Activated CD8-positive, alpha-beta memory T cell treated with anti-CD3 and anti-CD28 coated beads, Interleukin-2, amount 10 ng/mL, durations not matched to agents 7 days and 5 days (primary cell): ENCODE measurements at places on chromosomes 1 and 21. TPM values are rescaled to one million over a fixed set of nuclear protein-coding genes. Genes with fewer than 3 reads are reported as not detected.

- H3K4me1 ChIP-seq, result peaks cover 5% of the 10 kb centered on the region
- no peak for DNase-seq
- H3K36me3 ChIP-seq, result no peaks in the 10 kb centered on the region
- peaks cover 66% of the 10 kb centered on the region for H3K27me3 ChIP-seq
- no peak overlapping the region for H3K4me3 ChIP-seq
Observed at GRCh38 chr1:202213361-202214088, 19.9 kb downstream of the LGR6 start.

- peaks cover 14% of the 10 kb centered on the region for H3K4me1 ChIP-seq
- H3K27me3 ChIP-seq, result no peaks in the 10 kb centered on the region
- no peak for DNase-seq
- H3K27ac ChIP-seq, result no peak overlapping the region
- no peaks in the 10 kb centered on the region for H3K36me3 ChIP-seq
Observed at GRCh38 chr1:171418546-171418945, 66.8 kb upstream of the PRRC2C start.

DNA sequence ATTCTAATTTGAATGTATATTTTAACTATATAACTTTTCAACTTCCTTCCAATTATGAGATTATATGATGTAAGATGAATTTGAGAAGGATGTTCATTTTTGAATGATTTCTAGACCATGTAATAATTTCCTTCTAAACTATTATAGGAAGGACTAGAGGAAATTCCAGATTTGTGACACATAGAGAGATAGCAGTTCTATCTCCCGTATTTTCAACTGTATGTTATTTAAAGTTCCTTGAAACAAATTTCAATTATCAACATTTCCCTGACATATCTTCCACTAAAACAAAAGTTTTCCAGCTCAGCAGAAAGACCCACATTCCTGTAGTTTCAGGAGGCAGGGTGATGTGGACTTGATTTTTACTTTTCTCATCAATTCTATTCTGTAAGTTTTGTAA is 396.7 kb upstream of the C1orf87 start:
- H3K27me3 ChIP-seq, result no peaks in the 10 kb centered on the region
- no peaks in the 10 kb centered on the region for H3K4me1 ChIP-seq
- no peak overlapping the region for H3K27ac ChIP-seq
- no peak overlapping the region for H3K4me3 ChIP-seq
- no peaks in the 10 kb centered on the region for H3K36me3 ChIP-seq

DNA sequence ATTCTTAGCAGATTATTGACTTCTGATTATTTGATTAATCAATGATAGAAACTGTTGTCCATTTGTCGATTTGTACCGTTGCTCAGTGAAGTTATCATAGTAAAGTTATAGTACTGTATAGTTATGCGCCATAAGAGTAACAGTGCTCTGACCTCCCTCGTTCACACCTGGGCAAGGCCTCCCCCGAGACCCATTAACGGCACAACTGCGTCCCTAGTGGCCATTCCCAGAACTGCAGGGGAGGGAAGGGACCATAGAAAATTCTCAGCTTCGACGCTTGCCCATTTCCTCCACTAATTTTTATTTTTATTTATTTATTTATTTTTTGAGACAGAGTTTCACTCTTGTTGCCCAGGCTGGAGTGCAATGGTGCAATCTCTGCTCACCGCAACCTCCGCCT is 334.4 kb downstream of the DSCAM start:
- no peak overlapping the region for H3K4me3 ChIP-seq
- H3K27me3 ChIP-seq, result no peaks in the 10 kb centered on the region
- H3K36me3 ChIP-seq, result no peaks in the 10 kb centered on the region
- H3K4me1 ChIP-seq, result no peaks in the 10 kb centered on the region

GRCh38 chr1:232150770-232151548 is 479.0 kb downstream of the SIPA1L2 start:
- H3K4me3 ChIP-seq, result no peak overlapping the region
- H3K27me3 ChIP-seq, result peaks cover 9% of the 10 kb centered on the region
- no peak for DNase-seq
- no peak overlapping the region for H3K27ac ChIP-seq
- H3K36me3 ChIP-seq, result no peaks in the 10 kb centered on the region
- H3K4me1 ChIP-seq, result no peaks in the 10 kb centered on the region

GRCh38 chr1:201560328-201561194 is 21.6 kb downstream of the NAV1 start:
- no peaks in the 10 kb centered on the region for H3K36me3 ChIP-seq
- peaks cover 3% of the 10 kb centered on the region for H3K4me1 ChIP-seq
- H3K4me3 ChIP-seq, result no peak overlapping the region
- no peak overlapping the region for H3K27ac ChIP-seq
- no peaks in the 10 kb centered on the region for H3K27me3 ChIP-seq

The IL19 gene
- not detected for total RNA-seq

The DISC1 gene
- 14.4 TPM for total RNA-seq

The CDC7 gene
- 39.5 TPM for total RNA-seq

The NIBAN1 gene
- total RNA-seq, result 55.5 TPM
